ENCODE measurements at places on chromosomes 5 and 9.
A peak's percentile ranks its signal among the peaks of the same experiment; 100 is the strongest.

GRCh38 chr9:73294336-73294735, 142.7 kb downstream of the ANXA1 start:
- no peak for DNase-seq

DNA sequence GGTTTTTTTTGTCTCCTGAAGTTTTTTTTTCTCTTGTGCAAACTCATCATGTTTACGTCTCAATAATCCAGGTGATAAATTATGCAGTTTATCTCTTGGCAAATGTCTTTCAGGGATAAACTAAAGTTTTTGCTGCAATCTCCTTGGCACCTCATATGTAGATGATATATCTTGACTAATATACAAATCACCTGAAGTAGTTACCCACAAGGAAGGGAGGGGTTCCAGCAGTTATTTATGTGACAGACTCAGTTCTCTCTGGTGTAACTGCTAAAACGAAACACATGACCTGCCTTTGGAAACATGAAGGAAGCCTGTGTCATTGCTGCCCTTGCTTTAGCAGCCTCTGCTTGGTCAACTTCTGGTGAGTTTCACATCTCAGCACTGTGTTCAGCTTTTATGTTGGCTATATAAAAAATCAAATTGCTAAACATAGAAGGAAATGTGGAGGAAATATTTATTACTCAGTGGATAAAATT, 39.3 kb upstream of the KIAA1958 start:
- no peak for DNase-seq

DNA sequence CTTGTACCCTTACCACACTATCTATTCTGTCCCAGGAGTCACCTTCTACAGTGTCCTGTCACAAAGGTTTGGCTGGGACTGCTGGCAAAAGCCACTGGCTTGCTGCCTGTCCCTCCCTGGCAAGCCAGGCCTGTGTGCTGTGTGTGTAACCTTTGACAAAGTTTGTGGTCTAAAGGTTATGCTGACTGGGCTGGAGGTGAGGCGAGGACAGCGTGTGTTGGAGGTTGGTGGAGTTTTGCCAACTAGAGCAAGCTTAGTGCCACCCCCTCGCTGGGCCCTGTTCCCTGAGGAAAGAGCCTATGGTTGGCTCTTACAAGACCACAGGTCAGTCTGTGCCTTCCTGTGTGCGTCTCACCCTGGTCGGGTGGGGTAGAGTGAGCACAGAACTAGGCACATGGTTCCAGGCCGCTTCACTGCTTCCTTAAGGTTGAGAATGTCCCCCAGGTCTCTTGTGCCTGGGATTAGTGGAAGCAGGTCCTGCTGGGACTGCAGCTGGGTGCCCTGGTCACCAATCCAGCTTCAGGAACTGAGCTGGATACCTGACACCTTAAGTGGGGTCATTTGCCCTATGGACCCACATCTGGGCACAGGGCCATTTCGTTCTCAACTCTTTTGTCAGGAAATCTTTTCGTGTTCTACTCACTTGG, 152.2 kb downstream of the GADD45G start:
- no peak for DNase-seq

DNA sequence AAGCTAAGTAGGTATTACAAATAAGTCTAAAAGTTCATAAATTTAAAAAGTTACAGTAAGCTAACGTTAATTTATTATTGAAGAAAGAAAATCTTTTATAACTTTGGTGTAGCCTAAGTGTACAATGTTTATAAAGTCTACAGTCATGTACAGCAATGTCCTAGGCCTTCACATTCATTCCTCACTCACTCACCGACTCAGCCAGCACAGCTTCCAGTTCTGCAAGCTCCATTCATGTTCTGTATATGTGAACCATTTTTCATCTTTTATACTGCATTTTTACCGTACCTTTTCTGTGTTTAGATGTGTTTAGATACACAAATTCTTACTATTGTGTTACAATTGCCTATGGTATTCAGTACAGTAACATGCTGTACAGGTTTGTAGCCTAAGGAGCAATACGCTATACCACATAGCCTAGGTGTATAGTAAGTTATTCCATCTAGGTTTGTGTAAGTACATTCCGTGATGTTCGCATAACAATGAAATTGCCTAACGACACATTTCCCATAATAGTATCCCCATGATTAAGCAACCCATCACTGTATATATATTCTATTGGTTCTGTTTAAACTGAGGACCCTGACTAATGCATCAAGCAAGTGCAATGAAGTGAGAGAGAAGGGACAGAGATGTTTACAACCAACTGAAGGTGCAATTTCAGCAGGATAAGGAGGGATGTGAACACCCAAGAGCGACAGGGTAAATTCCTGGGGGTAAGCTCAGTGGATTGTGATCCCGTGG, 88.9 kb upstream of the TRIO start:
- no peak for DNase-seq

- no peak for DNase-seq
These were observed 40.9 kb upstream of the APC start for GRCh38 chr5:112696786-112697185.

DNA sequence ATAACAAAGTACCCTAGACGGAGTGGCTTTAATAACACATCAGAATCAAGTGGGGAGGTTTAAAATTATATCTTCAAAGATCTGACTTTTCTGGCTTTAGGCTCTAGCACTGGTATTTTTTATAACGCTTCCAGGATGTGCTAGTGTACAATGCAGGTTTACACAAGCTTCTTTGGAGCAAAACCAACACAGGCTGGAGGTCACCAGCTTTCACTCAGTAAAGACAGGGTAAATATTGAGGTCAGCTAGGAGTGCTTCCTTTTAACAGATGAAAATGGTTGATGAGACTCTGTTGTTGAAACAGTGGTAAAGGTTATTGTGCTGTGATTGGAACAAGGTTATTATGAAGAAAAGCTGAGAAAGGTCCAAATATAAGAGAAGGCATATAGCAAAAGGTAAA, 414.2 kb downstream of the TAF11L14 start:
- DNase-seq = no peak

GRCh38 chr5:156155598-156155997, 171.4 kb upstream of the SGCD start:
- no peak for DNase-seq

DNA sequence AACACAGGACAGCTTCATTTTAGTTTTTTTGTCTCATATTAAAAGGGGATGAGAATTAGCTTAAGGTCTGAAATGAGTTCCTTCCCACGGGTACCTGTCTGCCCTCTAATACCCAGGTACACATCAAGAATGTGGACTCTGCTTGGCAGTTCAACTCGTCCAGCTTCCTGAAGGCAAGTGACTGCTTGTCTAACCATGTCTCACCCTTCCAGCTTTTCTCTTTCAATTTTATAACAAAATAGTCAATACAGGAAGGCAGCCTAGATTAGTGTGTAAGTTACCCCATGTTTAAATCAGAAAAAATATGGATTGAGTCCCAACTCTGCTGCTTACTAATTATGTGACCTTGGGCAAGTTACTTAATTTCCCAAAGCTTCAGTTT, 50.5 kb upstream of the C5orf46 start:
- no peak for DNase-seq

GRCh38 chr9:126490214-126490631, 123.5 kb upstream of the LMX1B start:
- DNase-seq = peak; percentile 13

- peak; percentile 52 for DNase-seq
These were observed 31.1 kb downstream of the OR2K2 start for GRCh38 chr9:111298731-111299598.

DNA sequence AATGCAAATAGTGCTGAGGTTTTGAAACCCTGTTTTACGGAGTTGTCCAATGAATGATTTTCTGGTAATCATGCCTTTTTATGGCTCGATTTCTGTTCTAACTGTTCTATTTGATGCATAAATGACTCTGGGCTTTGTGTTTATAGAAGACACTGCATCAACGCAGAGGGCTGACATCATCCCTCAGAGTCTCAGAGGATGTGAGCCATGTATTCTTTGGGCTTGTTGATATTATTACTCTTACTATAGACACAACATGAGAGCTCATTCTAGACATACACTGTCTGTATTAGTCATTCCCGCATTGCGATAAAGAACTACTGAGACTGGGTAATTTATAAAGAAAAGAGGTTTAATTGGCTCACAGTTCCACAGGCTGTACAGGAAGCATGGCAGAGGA, 31.6 kb downstream of the CDH6 start:
- no peak for DNase-seq

- DNase-seq = no peak
These were observed 4.8 kb upstream of the TTC23L start for GRCh38 chr5:34833976-34834793.

- DNase-seq = no peak
These were observed 272.3 kb downstream of the ZSWIM6 start for GRCh38 chr5:61604076-61605025.

DNA sequence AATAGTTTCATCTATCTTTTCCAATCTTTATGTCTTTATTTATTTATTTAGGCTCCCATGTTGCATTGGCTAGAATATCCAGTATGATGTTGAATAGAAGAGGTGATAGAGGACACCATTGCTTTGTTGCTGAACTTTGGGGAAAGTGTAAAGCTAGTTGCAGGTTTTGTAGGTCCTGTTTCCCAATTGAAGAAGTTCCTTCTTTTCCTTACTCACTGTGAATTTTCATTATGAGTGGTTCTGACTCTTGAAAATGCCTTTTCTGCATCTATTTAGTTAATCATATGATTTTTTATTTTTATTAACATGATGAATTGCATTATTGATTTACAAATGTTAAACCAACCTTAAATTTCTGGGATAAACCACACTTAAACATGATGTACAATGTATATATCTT, 58.9 kb upstream of the NR3C1 start:
- DNase-seq = no peak

DNA sequence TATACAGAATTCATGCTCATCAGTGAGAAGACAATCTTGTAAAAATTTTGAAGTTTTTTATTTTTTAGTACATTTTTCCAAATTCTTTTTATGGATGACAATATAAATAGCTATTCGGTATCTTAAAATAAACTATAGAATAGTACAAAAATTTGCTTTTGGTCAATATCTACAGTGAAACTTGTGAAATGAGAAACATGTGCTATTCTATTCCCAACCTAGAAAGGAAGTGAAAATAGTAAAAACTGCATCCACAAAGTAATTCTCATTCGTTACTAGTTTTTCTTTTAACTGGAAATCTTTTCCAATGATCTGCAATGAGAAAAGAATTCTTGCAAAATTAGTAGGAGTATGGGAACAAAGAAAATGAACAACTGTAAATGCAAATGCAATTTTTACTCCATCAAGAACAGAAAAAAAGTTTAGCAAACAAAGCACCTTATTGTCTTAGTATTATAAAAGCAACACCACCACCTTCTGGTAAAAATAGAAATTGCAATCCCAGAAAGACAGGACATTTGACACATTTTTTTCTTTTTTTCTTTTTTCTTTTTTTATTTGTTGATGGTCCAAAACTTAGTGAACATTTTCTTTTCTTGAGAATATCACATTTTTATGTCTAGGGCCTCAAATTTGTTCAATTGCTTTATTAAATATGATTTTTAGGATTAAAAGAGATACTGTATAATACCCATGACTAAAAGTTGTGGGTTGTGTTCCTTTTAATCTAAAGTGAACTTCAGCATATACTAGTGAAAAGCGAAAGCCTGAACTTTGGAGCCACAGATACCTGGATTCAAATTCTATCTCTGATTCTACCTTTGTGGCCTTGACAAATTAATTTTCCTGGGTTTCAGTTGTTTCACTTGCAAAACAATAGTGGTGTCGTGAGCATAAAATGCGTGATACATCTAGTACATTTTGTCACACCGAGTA, 72.3 kb downstream of the SLCO4C1 start:
- peak; percentile 49 for DNase-seq

DNA sequence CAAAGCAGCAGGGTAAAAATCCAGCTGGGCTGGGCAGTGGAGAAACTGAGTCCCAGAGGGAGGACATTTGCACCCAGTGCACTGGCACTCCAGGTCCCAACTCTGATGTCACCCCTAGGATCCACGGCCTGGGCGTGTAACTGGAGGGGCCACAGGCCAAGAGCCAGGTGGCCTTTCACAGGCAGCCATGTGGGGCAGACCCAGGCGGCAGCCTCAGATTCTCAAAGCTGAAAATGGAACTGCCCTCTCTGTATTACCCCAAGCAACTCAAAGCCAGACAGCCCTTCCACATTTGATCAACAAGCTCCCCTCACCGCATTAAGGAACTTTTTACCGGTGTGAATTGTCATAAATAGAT, 46.7 kb downstream of the RASGEF1C start:
- no peak for DNase-seq

DNA sequence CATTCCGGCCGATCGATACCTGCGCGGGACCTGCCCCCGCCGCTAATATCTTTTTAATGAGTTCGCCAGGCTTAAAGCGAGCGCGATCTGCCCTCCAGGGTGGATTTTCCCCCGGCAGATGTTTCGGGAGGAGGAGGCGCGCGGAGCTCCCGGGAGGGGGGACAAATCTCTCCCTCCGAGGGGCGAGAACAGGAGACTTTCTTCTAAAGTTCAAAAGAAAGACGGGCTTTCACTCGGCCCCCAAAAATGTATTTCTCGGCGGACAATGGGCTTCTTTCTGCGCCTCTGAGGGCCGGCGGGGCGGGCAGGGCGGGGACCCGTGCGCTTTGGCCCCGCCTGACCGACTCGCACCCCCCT, 4.1 kb upstream of the PRDM12 start:
- no peak for DNase-seq

GRCh38 chr5:145598184-145598583, 237.0 kb downstream of the PRELID2 start:
- DNase-seq = no peak

DNA sequence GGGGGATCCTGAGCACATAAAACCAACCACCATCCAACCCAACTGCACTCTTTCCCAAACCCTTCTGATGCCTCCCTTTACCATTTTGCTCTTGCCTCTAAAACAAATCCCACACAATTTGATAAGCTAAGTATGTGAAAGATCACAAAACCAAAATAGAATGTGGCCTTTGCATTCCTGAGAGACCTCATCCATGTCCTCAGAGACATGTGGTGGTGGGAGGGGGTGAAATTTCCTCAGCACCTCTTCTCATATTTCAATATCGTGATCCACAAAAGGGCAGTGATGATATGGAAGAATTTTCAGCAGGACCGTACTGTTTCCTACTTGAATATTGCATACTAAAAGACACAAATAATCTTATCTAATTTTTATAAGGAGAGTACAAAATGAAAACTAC, 423.3 kb downstream of the TLE1 start:
- DNase-seq = no peak

DNA sequence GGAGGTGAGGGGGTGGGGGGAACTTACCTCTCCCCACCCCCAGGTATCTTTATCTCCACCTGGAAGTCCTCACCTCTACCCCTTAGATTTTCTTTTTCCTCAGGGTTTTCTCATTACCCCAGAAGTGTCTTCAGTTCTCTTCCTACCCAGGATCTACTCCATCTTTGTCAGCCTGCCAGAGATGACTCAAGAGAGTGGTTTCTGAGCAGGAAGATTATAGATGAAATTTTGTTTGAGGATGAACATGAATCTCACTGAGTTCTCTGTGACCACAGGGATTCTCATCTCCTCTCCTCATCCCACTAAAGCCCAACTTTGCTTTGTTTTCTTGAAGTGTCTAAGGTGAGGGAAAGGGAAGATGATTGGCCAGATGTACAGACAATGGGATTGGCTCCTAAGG, 5.2 kb upstream of the HINT2 start:
- no peak for DNase-seq

DNA sequence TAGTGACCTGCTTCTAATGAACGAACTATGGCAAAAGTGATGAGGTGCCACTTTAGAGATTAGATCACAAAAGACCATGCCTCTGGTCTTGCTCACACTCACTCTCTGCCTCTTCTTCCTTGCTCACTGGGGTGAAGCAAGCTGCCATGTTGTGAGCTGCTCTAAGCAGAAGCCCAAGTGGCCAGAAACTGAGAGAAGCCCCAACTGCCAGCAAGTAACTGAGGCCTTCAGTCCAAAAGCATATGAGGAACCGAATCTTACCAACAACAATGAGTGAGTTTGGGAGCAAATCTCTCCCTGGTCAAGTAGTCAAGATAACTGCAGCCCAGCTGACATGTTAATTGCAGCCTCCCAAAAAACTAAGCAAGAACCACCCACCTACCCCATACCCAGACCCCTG, 126.0 kb upstream of the ACO1 start:
- no peak for DNase-seq

Data from activated CD4-positive, alpha-beta T cell treated with anti-CD3 and anti-CD28 coated beads, Interleukin-2, Interleukin-6, amounts not matched to agents 100 ng/mL and 50 ng/mL, durations not matched to agents 16 hours and 8 hours (primary cell).